ENCODE measurements at places on chromosomes 6 and 20.
A peak's percentile ranks its signal among the peaks of the same experiment; 100 is the strongest.

- DNase-seq = no peak
Observed at GRCh38 chr6:74199215-74199915, 503.4 kb downstream of the CD109 start.

- no peak for DNase-seq
Observed at GRCh38 chr6:138944412-138944811, 43.6 kb downstream of the REPS1 start.

DNA sequence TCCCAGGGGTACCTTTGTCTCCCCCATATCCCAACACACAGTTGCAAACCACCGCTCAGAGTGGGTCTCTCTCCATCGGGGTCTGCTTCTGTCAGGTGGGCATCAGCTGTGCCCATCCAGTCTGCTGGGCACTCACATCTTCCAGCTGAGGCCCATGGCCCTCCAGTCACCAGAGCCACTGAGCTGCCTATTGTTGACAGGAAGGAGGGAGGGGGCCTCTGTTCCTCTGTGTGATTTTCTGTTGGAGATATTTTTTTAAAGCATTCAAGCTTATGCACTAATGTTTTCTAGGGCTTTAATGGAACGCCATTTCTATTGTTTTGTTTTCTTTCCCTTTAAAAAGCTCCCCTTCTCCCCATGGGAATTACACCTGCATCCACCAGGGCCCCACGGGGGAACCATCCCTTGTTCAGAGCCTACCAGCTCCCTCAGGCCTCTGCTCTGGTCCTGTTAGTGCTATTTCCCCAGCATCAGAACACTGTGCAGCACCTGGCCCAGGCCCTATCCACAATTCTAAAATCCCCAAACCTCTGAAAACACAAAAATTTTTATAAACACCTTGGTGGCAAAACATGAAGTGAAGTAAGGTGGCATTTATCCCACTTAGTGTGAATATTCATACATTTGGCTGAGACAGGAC, 326.2 kb downstream of the CD83 start:
- no peak for DNase-seq

DNA sequence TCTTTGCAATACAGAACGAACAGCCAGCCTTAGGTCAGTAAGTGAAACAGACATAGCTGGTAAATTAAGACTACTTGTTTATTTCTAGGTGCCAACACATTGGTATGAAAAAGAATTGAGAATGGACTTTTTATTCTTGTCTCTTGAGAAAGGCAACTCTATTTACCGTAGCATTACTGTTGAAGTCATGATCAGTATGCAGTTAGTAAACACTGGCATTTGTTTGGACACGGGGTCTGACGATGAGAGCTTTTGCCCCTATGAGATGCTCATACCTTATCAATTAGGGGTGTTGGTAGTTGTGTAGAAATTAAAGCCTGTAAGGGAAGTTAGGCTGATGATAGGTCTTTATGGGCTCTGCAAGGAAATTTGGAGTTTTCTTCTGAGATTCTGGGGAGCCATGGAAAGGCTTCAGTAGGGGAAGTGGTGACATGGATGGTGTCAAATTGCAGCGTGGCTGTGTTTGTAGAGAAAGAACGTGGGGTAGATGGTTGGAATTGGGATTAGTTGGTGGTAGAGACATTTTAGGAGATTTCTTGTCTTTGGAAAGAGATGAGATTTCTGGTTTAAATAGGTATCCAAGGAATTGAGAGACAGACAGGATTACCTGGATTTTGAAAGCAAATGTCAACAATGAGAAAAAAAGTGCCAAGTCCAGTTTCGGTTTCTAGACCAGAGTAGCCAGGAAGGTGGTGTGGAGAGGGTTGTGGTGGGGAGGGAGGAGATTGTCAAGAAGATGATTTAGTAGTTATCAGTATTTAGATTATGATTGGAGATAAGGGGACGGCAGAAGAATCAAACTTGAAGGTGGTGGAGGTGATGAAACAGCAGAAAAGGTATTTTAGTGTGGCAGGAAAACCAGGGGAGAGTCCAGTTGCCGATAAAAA, 116.6 kb downstream of the JARID2 start:
- no peak for DNase-seq

DNA sequence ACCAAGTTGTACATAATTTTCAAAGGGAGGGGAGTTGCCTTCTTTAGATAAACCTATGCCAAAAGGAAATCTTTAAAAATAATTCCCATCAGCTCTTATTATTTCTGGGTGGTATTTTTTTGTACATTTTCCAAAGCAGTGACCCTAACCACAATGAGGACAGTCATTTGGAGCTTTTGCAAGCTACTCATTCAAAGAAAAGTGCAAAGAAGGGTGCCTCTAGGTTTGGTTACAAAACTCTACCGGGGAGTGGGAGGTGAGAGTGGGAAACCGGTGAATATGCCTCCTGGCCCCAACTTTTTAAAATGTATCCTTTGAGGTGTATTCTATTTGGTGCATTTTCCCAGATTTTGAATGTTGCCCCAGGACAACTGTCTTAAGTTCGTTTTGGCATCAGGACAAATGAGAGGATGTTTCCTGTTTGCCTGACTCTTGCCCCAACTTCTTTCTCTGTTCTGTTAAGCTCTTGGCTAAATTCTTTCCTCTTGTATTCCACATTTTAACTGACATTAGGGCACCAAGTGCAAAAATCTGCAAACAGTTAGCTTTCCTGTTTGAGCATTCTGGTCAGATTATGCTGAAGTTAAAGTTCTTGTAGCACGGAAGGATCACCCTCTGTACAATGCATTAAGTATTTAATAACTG, 78.9 kb downstream of the SLX4IP start:
- DNase-seq = no peak

DNA sequence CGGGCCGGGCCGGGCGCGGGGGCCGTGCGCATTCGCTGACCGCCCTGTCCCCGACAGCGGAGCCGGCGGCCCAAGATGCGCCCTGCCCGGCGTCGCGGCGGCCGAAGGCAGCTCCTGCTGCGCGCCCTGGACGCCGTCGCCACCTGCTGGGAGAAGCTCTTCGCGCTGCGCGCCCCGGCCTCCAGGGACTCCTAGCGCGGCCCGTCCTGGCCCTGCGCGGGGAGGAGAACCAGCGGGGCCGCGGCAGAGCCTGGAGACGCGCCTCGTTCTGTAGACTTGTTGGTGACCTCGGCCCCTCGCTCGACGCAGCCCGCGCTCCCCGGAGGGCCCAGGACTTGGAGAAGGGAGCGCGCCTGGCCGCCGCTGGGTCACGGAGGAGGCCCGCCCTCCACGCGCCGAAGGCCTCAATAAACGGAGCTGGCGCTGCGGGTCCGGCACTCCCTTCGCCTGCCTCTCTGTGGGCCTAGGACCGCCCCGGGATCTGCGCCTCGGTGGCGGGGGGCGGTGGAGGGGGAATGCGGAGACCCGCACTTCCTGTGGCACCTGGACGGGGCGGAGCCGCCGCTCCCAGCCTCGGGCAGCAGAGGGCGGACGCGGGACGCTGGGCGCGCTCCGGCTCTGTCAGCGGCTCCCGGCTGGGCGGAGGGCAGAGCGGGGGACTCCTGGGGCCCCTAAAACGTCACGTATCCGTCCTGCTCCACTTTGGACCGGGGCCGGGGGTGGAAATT, 2.7 kb downstream of the C20orf204 start:
- DNase-seq = peak; percentile 90

DNA sequence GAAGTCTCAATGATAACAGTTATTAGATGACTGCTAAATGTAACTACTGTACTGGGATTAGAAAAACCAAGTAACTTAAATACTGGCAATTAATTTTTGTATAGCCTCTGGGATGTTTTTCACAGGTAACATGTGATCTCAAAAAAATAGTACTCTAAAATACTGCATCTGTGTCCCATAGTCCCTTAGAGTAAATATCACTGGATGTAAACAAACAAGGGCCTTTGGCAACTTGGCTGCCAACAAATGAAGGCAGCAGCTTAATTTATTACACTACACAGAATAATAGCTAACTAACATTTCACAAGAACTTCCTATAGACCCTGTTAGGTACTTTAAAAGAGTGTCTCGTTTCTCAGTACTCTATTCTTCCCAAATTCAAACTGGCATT, 14.0 kb downstream of the ARHGAP18 start:
- DNase-seq = no peak

GRCh38 chr20:35144694-35145093, 2.4 kb downstream of the EDEM2 start:
- no peak for DNase-seq

- DNase-seq = no peak
Observed at GRCh38 chr6:142446168-142446567, 144.4 kb downstream of the ADGRG6 start.

GRCh38 chr20:6714279-6714711, 53.2 kb upstream of the BMP2 start:
- DNase-seq = peak; percentile 23

DNA sequence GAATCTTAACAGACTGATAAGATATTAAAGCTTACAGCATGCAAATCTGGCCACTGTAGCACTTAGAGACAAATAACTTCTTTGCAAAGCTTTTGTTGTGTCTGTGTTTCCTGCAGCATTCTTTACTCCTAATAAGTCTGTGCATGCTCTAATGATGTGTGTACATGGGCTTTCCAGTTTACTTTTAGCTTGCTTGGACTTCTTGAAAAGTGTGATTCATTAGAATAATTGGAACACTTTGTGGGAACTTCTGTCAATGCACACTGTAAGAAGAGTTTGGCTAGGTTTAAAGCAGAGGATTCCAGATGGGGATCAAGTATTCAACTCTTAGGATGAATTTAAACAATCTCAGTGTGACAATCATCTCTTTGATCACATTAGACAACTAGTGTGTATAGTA, 22.1 kb upstream of the TINAG start:
- no peak for DNase-seq

DNA sequence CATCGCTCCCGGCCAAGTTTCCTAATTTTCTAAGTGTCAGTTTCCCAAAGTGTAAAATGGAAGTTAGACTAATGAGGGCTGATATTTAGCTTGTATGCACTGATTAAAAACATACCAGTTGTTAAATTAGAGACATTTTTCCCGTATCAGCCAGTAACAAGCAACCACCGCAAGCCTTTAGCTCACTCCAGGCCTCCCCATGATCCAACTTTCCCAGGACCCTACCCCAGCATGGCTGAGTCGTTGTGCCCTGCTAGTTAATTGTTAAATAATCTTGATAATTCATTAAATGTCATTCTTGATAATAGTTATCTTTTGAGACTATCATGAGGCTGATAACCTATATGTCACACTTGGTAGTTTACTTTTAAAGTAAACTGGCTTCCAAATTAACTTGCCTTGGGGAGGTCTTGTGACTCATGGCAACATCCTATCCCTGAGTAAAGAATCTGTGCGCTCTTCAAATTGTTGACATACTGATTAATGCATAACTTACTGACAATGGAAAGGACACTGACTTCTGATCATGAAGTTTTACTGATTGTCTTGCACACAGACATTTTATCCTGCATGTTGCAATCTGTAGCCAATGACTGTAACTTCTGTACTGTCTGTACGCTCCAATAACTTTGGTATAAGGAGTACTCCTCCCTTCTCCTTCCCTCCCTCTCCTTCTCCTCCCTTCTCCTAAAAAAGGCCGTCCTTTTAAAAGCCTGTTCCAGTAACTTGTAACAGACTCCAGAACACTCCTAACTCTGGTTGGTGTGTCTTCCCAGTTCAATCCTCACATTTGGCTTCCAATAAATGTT, 6.3 kb upstream of the GTF3C6 start:
- DNase-seq = no peak

DNA sequence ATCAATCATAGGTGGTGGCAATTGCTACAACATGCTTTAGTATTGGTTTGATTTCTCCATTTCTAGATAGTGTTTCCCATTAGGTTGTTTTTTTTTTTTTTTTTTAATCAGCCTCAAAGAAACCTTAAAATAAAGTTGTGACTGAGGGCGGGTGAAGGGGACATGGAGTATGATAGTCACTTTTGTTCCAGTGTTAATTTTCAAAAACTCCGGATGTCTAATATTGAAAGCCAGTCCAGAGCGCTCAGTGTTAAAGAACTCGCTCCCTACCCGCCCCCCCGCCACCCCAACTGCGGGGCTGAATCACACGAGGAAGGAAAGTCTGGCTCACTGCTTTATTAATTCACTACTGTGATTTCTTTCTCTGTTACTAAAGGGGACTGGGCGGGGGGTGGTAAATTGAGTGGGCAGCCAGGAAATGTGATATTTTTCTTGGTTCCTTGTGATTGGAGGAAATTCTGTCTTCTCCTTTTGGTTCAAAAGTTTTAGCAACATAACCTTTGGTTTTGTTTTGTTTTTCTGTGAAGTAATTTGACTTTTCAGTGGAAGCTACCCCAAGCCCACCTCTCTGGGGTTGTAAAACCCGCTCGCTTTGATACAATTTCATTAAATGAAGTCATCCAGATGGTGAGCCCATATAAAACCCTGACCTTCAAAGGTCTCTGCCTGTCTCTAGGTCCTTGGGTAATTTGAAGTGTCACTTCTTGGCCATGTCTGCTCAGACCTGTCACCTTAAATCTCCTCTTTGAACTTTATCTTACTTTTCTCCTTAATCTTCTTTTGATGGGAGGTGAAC, 38.0 kb downstream of the TNFAIP3 start:
- DNase-seq = no peak

DNA sequence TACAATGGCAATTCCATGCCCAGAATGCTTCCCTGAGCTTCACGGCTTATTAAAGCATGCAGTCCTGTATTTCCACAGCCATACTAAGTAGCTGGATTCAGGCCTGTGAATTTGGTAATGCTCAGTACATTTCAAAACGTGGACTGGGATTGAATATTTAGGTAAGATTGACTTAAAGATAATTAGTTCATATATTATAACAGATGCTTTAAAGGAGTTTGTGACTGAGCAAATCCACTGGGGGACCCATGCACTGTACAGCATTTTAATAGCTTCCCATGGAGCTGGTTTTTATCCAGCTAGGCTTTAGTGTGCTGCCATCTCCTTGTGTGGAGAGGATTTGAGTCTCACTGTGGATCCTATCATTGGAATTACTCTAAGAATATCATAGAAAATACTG, 420.9 kb upstream of the FLRT3 start:
- no peak for DNase-seq

DNA sequence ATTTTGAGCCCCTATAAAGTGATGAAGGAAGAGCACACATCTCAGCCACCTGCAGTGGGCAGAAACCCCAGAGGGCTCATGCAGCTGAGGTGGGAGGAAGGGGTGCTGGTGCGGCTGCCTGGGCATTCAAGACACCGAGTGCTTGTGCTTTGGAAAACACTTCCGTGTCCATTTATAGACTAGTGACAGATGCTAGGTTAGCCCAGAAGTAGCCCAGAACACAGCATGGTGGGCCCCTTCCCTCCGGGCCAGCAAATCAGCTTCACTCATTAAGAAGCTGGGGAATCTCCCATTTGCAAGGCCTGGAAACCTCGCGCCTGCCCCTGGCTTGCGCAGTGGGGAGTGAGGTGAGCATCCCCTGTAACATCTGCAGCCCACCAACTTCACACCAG, 12.9 kb downstream of the BEND3 start:
- no peak for DNase-seq

- no peak for DNase-seq
Observed at GRCh38 chr6:70725817-70726415, 58.2 kb downstream of the SMAP1 start.

DNA sequence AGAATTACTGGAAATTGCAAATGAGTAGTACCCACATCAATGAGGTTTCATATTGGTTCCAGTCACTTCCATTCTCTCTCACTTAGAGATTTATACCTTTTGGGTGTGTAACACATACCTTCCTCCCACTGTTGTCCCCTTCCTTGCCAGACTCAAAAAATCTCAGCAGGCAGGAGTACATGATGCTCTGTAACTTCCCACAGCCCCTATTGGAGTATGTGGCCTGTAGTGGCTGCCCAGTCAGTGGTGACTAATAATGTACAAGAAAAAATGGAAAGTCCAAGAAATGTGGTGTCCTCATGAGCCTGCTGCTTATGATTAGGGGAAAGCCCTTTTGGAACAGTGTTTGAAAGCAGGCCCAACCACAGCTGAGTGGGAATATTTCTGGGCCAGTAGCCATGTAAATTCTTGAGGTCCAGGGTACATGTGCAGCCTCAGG, 312.0 kb downstream of the ZFAND3 start:
- DNase-seq = no peak
